SJSA1 (cell line): ENCODE measurements at places on chromosomes 12 and 14.

DNA sequence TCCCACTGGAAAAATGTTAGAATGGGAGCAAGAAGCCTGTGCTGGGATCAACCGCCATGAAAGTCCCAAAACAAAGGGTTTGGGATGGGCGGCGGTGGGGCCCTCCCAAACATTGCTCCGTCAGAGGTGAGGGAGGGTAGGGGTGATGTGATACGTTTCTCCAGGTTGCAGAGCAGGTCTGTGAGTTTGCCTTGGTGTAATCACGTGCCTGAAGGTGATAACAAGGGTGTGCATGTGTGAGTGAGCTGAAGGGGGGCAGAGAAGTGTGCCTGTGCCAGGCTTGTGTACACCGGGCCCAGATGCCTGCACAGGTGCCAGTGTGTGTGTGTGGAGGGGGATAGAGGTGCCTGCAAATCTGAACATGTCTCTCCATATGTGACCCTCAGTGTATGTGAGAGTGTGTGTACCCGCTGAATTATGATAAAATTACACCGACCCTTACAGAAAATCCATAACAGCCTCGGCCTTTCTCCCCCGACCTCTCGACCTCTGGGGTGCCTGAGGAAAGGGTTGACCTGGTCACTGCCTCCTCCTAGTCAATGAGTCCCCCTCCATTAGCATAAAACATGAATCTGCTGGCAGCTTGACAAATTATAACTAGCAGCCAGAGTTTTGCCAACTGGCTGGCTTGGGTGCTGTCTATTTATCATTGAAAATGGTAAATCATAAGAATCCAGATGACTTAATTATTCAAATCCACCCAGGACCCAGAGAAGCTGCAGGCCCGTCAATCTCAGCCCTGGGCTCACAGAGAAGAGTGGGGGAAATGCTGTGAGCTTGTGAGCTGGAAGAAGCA is 55.6 kb downstream of the SMUG1 start:
- H3K27me3 ChIP-seq = no peaks in the 10 kb centered on the region
- no peak for DNase-seq
- H3K4me1 ChIP-seq = peaks cover 10% of the 10 kb centered on the region
- no peaks in the 10 kb centered on the region for H3K36me3 ChIP-seq
- no peak overlapping the region for H3K27ac ChIP-seq

- H3K4me3 ChIP-seq = no peak overlapping the region
- no peak for DNase-seq
- peaks cover 36% of the 10 kb centered on the region for H3K4me1 ChIP-seq
Measured at GRCh38 chr12:122873540-122873939, 22.4 kb downstream of the VPS37B start.

- no peak overlapping the region for H3K27ac ChIP-seq
- peaks cover 58% of the 10 kb centered on the region for H3K4me1 ChIP-seq
- H3K36me3 ChIP-seq = no peaks in the 10 kb centered on the region
- DNase-seq = no peak
- H3K4me3 ChIP-seq = no peak overlapping the region
- no peaks in the 10 kb centered on the region for H3K27me3 ChIP-seq
Measured at GRCh38 chr14:51445001-51445390, 204.9 kb downstream of the TMX1 start.

DNA sequence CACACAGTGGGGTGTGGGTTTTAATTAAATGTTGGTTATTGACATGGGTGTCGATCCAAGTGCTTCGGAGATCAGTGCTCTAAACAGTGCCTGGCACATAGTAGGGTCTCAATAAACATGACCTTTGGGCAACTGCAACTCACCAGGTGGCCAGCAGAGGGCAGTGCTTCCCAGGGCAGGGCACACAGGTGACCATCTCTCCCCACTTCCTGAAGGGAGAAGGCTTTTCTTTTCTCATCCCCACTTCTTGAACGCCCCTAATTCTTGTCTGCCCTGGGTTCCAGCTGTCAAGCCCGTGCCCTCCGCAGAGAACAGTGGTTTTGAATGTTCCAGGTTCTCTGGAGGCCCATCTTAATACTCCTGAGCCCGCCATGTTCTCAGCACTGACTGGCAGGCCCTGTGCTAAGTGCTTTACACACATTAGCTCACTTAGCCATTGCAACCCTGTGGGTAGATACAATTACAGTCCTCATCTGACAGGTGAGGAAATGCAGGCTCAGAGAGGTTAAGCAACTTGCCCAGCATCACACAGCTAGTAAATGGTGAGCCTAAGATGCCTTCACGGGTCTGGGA is 16.3 kb downstream of the RAPGEF3 start:
- H3K4me1 ChIP-seq = peaks cover 15% of the 10 kb centered on the region
- no peak overlapping the region for H3K4me3 ChIP-seq
- H3K36me3 ChIP-seq = no peaks in the 10 kb centered on the region
- DNase-seq = peak; percentile 59
- no peaks in the 10 kb centered on the region for H3K27me3 ChIP-seq
- H3K27ac ChIP-seq = no peak overlapping the region

GRCh38 chr12:128978067-128978466 is 124.8 kb downstream of the GLT1D1 start:
- H3K36me3 ChIP-seq = no peaks in the 10 kb centered on the region
- H3K27ac ChIP-seq = no peak overlapping the region
- no peaks in the 10 kb centered on the region for H3K4me1 ChIP-seq
- H3K27me3 ChIP-seq = no peaks in the 10 kb centered on the region
- no peak overlapping the region for H3K4me3 ChIP-seq

- H3K27ac ChIP-seq = no peak overlapping the region
- DNase-seq = no peak
- H3K4me3 ChIP-seq = no peak overlapping the region
- H3K27me3 ChIP-seq = no peaks in the 10 kb centered on the region
- peaks cover 23% of the 10 kb centered on the region for H3K4me1 ChIP-seq
Measured at GRCh38 chr12:12510141-12510540, 52.5 kb downstream of the DUSP16 start.
